ENCODE measurements at places on chromosomes 2 and 18.

- no peak for DNase-seq
Measured at GRCh38 chr2:143088388-143088787, 40.8 kb upstream of the ARHGAP15 start.

GRCh38 chr18:63508596-63508995, 31.8 kb downstream of the SERPINB5 start:
- no peak for DNase-seq

DNA sequence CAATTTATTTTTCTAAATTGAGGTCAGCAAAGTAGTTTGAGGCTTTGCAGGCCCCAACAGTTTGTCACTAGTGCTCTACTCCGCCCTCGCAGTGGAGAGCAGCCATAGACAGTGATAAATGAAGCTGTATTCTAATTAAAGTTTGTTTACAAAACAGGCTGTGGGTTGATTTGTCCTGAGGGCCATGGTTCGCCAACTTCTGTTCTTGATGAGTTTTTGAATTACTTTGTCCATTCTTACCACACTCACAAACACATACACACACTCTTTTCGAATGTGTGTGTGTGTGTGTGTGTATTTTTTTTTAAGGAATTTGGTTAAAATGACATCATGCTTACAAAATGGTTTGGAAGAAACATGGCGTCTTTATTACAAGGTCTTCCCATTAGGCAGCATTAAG, 68.6 kb downstream of the MTCL1 start:
- DNase-seq: no peak

GRCh38 chr2:127698553-127699355, 2.5 kb upstream of the SFT2D3 start:
- DNase-seq: no peak

- no peak for DNase-seq
Measured at GRCh38 chr2:241798081-241798630, 10.8 kb upstream of the NEU4 start.

DNA sequence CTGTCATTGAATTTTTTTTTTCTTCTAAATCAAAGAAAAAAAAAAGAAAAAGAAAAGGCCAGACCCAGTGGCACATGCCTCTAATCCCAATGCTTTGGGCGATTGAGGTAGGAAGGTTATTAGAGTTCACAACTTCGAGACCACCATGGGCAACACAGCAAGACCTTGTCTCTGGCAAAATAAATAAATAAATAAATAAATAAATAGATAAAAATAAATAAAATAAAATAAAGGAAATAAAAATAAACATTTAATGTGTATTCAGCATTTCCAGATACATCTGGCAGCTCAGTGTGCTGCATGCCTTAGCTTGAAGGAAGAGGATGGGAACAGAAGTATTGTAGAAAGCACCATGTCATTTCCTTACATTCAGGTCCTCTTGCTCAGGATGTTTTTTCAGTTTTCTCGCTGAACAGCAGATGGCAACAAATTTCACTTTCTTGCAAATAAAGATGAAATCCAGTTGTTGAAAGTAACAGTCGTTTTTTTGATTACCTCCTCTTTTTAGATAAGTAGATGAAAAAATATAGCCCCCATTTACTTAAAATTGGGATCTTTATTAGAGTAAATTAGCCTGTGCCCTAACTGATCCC, 25.7 kb upstream of the FAM178B start:
- DNase-seq: peak; percentile 23

Data from GM04503 (cell line).